ENCODE measurements at places on chromosomes 7 and 10.

DNA sequence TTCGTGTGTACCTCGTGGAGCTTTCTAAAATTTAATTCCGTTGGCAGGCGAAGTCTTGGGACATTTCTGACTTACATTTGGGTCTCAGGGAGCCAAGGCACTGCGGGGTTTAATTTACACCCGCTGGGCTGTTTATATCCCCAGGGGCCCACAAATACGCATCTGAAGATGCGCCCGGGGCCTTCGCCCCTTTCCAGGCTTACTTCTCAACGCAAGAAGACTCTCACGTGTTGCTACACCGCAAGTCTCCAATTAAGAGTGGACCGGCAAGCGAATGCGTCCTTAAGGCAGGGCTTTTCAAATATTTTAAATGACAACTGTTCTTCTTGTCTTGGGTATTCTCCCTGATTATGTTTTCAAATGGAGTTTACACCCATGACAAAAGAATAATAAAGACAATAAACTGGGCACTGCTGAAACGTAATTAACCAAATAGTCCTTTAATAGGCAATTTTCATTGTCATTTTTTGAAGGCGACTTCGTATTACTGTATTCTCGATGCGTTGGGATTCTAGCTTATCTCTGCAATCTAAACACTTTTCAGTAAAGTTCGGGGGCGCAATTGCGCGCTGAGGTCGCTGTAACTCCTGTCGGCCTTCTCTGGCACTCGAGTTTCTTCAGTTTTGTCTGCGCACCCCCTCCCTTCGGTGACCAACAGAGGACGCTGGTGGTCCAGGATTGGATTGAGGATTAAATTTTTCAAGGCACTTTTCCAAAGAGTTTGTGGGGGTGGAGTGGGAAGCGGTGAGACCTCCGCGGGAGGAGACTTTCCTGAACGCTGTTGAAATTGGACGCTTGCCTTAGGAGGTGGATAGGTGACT, 837 bp upstream of the IGFBP3 start:
- peak; percentile 22 for DNase-seq

DNA sequence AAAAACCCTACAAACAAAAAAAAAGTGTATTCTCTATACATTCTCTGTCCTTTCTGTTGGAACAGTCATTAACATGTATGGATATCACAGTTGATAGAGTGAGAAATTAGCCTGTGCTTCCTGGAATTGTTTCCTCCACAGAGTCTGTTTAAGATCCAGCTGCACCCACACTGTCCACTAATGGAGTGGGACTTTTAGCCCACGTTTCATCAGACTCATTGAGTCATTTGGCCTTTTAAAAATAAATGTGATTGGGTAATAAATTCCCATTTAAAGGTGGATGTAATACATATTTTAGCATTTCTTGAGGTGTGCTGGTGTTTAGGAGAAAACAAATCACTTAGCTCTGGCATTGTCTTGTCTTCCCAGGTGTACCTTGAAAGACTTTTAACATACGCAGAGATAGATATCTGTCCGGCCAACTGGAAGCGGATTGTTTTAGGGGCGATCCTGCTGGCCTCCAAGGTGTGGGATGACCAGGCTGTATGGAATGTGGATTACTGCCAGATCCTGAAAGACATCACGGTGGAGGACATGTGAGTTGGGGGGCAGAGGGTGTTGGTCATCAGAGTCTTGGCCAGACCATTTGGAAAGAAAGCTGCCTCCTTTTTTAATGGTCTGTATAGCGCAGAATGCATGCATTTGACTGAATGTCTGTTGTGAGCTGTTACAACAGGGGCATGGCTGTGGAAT, 52.3 kb upstream of the GJD4 start:
- no peak for DNase-seq

DNA sequence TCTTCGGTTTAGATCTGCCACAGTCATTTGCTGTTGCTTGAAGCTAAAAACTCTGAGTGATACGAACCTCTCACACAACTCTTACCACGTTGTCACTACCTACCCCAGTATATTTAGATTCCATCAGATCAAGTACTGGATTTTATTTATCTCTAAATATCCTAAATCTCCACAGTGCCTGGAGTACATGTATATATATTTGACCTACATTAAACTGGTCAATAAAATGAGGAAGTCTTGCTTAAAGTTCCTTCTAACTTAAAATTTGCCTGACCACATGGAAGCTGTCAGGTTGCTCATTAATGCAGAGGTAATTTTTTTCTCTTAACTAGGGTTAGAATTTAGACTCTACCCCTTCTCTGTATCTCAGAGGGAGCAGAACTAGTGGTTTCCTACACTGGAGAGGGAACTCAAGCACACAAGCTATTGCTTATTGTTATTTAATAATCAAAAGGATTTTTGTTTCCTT, 3.1 kb upstream of the MACC1 start:
- DNase-seq: no peak

GRCh38 chr10:56212951-56213350, 148.1 kb downstream of the ZWINT start:
- DNase-seq: no peak

DNA sequence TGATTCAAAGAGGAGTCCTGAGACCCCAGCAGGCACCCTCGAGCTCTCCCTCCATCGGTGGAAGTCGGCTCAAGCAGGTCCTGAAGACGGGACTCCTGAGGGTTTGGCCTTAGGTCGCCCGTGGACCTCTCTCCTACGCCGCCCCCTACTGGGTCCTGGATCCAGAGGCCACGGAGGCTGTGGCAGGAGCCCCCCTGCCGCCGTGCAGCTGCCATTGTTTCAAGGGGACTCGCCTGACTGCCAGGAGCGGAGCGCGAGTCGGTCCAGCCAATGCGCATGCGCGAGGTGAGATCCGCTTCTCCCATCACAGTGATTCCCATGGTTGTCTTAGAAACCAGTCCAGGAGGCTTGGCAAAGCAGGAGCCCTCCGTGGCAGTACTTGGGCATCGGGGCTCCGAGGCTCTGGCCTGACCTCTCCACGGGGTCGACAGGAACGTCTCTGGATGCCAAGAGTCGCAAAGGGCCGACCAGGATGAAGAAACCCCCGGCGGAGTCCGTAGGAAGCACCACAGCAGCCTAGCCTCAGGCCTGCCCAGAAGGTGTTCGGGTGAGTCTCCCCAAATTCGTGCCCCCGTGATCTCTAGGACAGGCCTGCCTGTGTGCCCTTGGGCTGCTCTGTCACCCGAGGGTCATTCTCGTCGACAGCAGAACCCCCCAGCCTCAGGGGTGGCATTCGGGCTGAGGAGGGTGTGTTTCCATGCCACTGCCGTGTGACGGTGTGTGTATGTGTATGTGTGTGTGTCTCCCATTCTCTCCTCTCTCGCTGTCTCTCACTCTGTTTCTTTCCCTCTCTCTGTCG, 322.3 kb downstream of the ZNF716 start:
- DNase-seq: no peak

GRCh38 chr7:71637578-71637977, 505.6 kb downstream of the GALNT17 start:
- DNase-seq: no peak
